Upper lobe of left lung (tissue), 6 donors: ENCODE measurements at places on chromosomes 7 and 10. TPM values are rescaled to one million over a fixed set of nuclear protein-coding genes. Genes with fewer than 3 reads are reported as not detected.
A peak's percentile ranks its signal among the peaks of the same experiment; 100 is the strongest.

PPP1R3C gene
- total RNA-seq, result 1.8 TPM

OR2A12 gene
- not detected for total RNA-seq

CFAP43 gene
- total RNA-seq, result 0.69 TPM

RBM20 gene
- 0.15 TPM for total RNA-seq

TAC1 gene
- total RNA-seq, result not detected

CCDC172 gene
- not detected for total RNA-seq

AQP1 gene
- 914 TPM for total RNA-seq

GTF2I gene
- total RNA-seq, result 214 TPM

BAIAP2L1 gene
- total RNA-seq, result 20.2 TPM

SLC13A1 gene
- total RNA-seq, result not detected

DNA sequence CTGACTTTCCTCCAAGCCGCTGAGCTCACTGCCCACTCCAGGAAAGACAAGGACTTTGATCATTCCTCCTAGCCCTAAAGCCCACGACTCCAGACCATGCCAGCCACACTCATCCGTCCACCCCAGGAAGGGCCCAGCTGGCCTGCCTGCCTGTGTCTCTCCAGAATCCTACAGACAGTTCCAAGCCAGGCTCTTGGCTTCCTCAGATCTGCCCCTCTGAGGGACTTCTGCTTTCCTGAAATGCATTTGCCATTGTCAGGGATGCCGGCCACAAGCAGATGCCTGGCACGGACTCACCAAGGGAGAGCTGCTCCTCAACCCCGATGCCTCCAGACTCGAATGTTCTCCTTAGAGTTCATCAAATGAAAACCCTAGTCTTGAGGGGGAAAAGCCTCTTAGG is 155.8 kb downstream of the OAT start:
- no peak overlapping the region for H3K27ac ChIP-seq
- H3K27me3 ChIP-seq, result no peaks in the 10 kb centered on the region
- no peaks in the 10 kb centered on the region for H3K4me1 ChIP-seq

- no peak overlapping the region for H3K4me3 ChIP-seq
- no peak for DNase-seq
- H3K27ac ChIP-seq, result no peak overlapping the region
- H3K27me3 ChIP-seq, result no peaks in the 10 kb centered on the region
These were observed 58.8 kb downstream of the CDK14 start for GRCh38 chr7:90654718-90655427.

DNA sequence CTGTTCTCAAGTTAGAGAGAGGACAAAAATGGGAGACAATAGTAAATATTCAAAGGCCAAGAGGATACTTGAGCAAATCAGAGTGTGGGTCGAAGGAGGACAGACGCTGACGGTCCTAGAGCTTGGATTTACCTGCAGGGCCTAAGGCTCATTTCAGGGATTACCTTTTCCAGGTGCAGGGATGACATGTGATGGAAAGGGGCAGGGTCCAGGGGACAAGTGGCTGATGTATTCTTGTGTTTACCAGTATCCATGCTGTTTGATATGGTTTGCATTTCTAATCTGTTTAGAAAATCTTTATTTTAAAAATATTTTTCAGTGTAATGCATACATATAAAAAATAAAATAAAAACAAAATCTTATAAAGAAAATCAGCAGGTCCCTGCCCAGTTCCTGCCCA is 5.3 kb downstream of the GALNTL5 start:
- no peak overlapping the region for H3K27ac ChIP-seq
- no peaks in the 10 kb centered on the region for H3K27me3 ChIP-seq
- no peaks in the 10 kb centered on the region for H3K4me1 ChIP-seq

DNA sequence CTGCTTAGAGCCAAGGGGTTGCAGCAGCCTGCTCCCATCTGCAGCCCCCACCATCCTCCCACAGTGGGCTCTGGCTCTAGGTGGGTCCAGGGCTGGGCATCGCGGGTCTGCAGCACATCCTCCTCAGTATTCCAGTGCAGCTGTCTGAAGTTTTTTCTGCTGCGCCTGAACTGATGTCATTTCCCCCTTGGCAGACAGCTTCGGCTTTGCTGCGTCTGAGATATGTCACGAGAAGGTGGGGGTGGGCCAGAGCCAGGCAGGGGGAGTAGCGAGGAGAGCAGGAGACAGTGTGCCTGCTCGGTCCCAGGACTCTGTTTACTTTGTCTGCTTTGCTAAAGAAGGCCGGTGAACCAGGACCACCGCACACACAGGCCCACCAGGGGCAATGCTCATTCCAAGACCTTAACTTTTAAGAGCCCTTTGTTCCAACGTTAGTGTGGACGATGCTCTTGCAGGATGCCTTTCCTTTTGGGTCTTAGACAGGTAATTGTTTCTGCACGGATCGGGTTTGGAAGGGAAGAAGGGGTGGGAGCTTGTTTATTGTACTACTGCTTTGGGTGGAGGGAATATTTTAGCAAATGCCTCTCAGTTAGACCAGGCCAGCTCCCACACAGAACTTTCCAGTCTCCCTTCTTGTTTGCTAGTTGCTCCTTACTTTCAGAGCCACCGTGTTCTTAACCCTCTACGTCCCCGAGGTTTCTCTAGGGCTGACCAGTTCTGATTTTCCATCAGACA is 32.4 kb downstream of the WBP1L start:
- peak overlapping the region; percentile 44 for H3K4me3 ChIP-seq
- H3K27ac ChIP-seq, result peak overlapping the region; percentile 88
- peak; percentile 74 for DNase-seq
- no peaks in the 10 kb centered on the region for H3K36me3 ChIP-seq
- no peaks in the 10 kb centered on the region for H3K27me3 ChIP-seq

DNA sequence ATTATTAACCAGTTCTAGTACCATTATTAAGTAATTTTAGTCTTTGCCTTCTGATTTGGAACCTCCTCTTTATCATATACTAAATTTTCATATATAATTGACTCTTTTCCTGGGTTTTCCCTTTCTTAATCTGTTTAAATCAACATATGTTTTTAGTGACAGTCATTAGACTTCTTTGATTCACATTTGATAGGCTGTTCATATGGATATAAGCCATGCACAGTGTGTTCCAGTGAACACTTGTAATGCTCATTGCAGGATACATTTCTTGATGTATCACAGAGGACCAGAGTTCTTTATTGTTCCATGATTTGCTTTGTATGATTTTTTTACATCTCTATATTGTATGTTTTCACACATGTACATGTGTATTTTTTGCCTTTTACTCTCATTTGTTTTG is 114.0 kb downstream of the MLLT10 start:
- no peak overlapping the region for H3K4me3 ChIP-seq
- peaks cover 13% of the 10 kb centered on the region for H3K36me3 ChIP-seq
- peaks cover 4% of the 10 kb centered on the region for H3K4me1 ChIP-seq
- DNase-seq, result no peak
- H3K27ac ChIP-seq, result no peak overlapping the region

- no peaks in the 10 kb centered on the region for H3K4me1 ChIP-seq
- H3K27me3 ChIP-seq, result no peaks in the 10 kb centered on the region
- H3K4me3 ChIP-seq, result no peak overlapping the region
- H3K27ac ChIP-seq, result no peak overlapping the region
- H3K36me3 ChIP-seq, result no peaks in the 10 kb centered on the region
These were observed 59.4 kb downstream of the CDK14 start for GRCh38 chr7:90655566-90655965.

DNA sequence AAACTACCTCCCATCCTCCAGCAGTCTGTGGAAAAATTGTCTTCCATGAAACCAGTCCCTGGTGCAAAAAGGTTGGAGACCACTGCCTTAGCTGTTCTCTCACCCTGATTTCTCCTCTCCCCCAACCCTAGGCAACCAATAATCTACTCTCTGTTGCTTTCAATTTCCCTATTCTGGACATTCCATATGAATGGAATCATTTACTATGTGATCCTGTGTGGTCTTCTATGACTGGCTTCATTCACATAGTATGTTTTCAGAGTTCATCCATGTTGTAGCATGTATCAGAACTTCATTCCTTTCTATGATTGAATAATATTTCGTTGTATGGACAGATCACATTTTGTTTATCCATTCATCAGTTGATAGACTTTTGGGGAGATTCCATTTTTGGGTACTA is 38.3 kb upstream of the DLG5 start:
- H3K4me1 ChIP-seq, result no peaks in the 10 kb centered on the region
- H3K4me3 ChIP-seq, result no peak overlapping the region
- no peak overlapping the region for H3K27ac ChIP-seq
- H3K36me3 ChIP-seq, result no peaks in the 10 kb centered on the region
- H3K27me3 ChIP-seq, result no peaks in the 10 kb centered on the region

DNA sequence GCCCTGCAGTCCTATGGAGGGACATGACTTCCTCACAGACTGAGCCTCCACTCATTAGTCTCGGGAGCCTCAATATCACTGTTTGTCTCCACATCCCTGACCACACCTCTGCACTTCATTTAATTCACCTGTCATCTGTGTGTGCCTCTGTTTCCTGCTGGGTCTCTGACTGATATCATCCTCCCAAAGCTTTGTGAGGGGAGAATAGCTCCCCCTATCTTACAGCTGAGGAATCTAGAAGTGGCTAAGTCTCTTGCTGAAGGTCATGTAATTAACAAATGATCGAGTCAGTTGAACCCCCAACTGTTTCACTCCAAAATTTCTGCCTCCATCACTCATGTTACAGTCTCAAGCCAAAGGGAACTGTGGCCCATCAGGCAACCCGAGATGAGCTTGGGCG is 5.5 kb upstream of the CPXM2 start:
- H3K4me1 ChIP-seq, result no peaks in the 10 kb centered on the region
- H3K27me3 ChIP-seq, result no peaks in the 10 kb centered on the region
- no peak overlapping the region for H3K4me3 ChIP-seq
- no peak overlapping the region for H3K27ac ChIP-seq
- no peak for DNase-seq
- H3K36me3 ChIP-seq, result no peaks in the 10 kb centered on the region

DNA sequence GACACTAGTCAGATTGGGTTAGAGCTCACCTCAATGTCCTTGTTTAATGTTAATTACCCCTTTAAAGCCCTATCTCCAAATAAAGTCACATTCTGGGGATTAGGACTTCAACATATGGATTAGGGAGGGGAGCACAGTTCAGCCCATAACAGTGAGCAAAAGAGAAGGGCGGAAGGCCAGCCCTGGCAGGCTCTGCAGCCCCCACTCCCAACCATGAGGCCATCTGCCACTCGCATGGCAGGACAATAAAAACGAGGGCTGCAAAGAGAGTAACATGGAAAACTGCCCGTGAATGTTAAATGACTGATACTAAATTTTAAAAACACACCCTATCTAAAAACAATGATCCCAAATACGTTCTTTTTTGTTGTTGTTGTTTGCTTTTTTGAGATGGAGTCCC is 38.7 kb downstream of the RGS10 start:
- H3K36me3 ChIP-seq, result no peaks in the 10 kb centered on the region
- no peak overlapping the region for H3K4me3 ChIP-seq
- no peaks in the 10 kb centered on the region for H3K27me3 ChIP-seq
- H3K4me1 ChIP-seq, result no peaks in the 10 kb centered on the region
- no peak overlapping the region for H3K27ac ChIP-seq

DNA sequence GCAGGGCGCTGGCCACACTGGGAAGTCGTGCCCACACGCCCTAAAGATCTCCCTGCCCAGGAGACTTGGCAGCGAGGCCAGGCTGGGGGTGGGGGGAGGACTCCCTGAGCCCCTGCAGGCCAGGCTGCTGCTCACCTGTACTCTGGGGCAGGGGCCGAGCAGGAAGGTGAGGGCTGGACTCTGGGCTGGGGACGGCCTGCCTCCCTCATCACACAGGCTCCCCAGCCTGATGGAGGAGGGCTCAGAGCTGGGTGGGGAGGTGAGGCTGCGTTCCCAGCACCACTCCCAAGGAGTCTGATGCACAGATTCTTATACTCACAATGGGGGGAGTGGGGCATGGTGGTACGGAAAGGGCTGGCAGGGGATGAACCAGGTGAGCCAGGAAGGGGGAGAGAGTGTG is 71.2 kb downstream of the ELFN1 start:
- no peak overlapping the region for H3K27ac ChIP-seq
- H3K4me1 ChIP-seq, result peaks cover 22% of the 10 kb centered on the region
- peak; percentile 53 for DNase-seq
- H3K27me3 ChIP-seq, result no peaks in the 10 kb centered on the region
- H3K4me3 ChIP-seq, result no peak overlapping the region

- no peak overlapping the region for H3K4me3 ChIP-seq
- DNase-seq, result no peak
- H3K27ac ChIP-seq, result no peak overlapping the region
- H3K36me3 ChIP-seq, result no peaks in the 10 kb centered on the region
- no peaks in the 10 kb centered on the region for H3K4me1 ChIP-seq
These were observed 7.5 kb downstream of the CPA1 start for GRCh38 chr7:130387628-130388403.

DNA sequence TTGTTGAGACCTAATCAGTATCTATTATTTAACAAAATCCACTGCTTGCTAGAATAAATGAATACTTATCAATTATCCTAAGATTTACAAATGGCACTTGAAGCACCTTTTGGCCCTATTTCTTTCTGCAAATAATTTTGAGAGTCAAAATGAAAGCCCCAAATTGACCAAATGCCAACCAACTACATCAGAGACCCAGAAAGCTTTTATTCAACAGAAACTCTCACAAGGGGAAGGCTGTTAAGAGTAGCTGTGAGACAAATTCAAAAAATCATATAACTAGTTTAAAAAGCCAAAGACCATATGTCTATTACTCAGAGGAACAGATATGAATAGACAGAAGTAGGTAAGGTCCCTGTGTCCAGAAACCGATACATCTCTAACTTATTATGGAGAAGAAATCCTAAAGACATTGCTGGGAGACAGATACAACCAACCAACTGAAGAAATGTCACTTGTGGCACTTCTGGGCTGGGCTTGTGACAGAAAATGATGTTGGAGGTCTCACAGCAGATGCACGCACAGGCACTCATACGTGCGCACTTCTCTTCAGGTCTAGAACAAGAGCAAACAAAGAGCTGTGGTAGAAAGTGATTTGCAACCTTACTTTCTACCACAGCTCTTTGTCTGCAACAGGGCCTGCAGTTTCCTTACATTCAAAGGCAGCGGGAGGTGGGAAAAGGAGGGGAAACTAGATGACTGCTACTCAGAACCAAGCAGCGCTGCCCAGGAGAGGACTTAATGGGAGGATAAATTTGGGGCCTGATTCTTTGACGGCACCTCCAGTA is 58.6 kb upstream of the KCNIP2 start:
- H3K36me3 ChIP-seq, result no peaks in the 10 kb centered on the region
- no peak overlapping the region for H3K27ac ChIP-seq
- no peak overlapping the region for H3K4me3 ChIP-seq

- no peak overlapping the region for H3K27ac ChIP-seq
- no peak overlapping the region for H3K4me3 ChIP-seq
- H3K27me3 ChIP-seq, result no peaks in the 10 kb centered on the region
- peaks cover 7% of the 10 kb centered on the region for H3K4me1 ChIP-seq
These were observed 174.6 kb downstream of the AUTS2 start for GRCh38 chr7:69772718-69773436.

- H3K27ac ChIP-seq, result peak overlapping the region; percentile 94
- H3K27me3 ChIP-seq, result no peaks in the 10 kb centered on the region
These were observed 1.9 kb downstream of the USP6NL start for GRCh38 chr10:11609492-11610093.

DNA sequence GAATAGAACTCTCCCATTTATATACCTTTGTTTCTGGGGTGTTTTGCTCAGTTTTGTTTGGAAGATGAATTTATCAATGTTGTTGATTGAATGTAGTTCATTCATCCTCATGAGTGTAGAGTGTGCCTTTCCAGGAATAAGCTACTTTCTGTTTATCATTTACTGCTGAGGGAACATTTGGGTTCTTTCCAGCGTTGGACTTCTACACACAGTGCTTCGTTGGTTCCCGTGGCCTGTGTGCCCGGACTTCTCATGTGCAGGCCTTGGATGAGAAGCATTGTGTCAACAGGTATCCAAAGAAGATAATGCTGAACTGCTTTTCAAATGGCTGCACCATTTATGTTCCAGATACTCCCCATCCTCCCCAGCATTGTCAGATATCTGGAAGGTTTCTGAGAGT is 107.6 kb upstream of the TNS3 start:
- H3K4me1 ChIP-seq, result no peaks in the 10 kb centered on the region
- no peaks in the 10 kb centered on the region for H3K36me3 ChIP-seq
- no peaks in the 10 kb centered on the region for H3K27me3 ChIP-seq
- H3K27ac ChIP-seq, result no peak overlapping the region
- DNase-seq, result no peak
- H3K4me3 ChIP-seq, result no peak overlapping the region
